ENCODE measurements at places on chromosomes 5 and 9.

GRCh38 chr5:154543380-154543779 lies 65.4 kb upstream of the HAND1 start:
- DNase-seq: no peak

DNA sequence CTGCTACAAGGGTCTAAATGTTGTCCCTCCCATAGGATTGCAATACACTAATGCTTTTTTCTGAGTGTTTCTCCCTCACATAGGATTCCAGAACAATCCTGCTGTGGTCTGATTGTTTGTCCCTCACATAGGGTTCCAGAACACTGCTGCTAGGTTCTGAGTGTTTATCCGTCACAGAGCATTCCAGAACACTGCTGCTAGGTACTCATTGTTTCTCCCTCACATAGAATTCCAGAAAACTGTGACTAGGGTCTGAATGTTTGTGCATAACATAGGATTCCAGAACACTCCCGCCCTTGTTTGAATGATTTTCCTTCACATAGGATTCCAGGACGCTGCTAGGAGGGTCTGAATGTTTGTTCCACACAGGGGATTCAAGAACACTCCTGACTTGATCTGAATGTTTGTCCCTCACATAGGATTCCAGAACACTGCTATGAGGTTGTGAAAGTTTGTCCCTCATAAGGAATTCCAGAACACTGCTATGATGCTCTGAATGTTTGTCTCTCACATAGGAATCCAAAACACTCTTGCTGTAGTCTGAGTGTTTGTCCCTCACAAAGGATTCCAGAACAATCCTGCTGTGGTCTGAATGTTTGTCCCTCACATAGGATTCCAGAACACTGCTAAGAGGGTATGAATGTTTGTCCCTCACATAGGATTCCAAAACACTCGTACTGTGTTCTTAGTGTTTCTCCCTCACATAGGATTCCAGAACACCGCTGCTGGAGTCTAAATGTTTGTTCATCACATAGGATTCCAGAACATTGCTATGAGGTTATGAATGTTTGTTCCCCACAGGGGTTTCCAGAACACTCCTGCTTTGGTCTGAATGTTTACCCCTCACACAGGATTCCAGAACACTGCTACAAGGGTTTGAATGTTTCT lies 213.5 kb downstream of the FOXD4L6 start:
- no peak for DNase-seq

DNA sequence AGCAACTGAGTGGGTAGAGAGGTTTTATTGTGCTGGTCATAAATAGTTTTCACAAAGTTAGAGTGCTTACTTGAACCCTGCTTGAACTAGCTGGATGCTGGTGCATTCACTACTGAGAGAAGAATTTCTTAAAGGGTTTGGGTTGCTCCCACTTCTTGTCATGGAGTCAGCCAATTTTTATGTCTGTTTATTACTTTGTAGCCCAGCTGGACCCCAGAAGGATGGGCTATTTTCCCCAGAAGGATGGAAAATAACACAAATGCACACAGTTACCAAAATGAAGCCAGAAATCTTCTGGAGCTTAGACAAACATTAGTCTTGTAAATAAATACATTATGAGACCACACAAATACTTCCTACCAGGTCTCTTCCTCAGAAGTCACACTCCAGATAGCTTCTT lies 480.8 kb upstream of the TNC start:
- DNase-seq: no peak

DNA sequence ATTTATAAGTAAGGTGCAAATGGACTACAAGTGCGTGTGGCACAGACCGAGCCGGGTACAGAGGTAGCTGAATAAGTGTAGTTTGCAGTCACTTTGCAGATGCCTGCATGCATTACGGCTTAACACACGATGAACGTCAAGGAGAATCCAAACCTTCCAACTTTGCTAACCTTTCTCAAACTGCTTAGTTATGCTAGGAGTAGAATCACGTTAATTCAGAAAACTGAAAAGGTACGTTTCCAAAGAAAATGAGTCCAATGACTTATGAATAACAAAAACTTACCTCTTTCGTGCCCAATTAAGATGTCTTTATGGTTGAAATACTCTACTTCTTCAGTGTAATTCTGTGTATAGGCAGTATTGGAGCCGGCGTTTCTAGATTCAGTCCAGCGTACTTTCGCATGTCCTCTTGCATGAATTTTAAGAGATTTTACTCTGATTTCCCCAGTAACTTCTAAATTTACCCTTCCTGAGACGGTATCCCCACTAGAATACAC lies 539 bp downstream of the ARRDC3 start:
- DNase-seq: no peak

DNA sequence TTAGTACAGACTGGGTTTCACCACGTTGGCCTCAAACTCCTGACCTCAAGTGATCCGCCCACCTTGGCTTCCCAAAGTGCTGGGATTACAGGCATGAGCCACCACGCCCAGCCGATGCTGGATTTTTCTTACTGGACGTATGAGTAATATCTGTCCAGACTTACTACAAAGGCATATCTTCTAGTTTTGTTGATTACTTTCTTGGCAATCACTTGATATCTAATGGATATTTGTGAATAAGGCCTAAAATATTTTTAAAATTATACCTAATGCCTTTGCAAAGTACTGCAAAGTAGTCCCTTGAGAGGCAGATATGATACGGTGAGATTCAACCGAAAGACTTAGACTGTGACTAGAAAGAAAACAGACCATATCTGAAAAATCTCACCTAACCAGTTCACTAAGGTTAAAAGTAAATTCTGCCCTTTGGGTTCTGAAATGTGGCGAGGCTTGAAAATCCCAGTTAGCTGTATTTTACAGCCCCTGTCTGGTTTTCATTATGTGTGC lies 152.1 kb downstream of the GNAQ start:
- no peak for DNase-seq

DNA sequence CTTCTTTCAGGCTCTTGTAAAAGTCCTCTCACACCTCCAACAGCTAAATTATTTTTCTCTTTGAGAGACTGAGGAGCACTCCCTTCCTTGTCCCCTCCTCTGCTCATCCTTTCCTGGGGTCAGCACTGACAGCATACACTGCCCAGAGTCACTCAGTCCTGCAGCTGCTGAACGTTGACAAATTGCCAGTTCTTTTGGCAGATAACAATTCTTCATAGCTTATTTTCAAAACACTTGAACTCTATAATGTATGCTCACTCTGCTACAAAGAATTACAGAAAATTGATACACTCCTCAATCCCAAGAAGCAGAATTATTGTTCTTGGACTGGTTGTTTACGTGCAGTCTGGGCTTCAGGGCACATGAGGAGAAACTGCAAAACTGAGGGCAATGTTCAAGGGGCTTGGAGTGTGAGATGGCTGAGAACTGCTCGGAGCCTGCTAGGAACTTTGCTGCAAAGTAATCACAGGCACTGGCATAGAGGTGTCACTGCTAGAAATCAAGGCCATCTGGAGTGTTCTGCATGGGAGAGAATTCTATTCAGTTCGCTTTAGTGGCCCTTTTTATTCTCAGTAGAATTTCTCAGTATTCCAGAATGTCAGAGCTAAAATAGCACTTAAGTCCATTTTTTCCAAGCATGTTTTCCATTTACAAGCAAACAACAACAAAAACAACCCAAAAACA lies 96.4 kb upstream of the SPOCK1 start:
- no peak for DNase-seq

- no peak for DNase-seq
Observed at GRCh38 chr5:1776831-1777230, 22.8 kb downstream of the MRPL36 start.

DNA sequence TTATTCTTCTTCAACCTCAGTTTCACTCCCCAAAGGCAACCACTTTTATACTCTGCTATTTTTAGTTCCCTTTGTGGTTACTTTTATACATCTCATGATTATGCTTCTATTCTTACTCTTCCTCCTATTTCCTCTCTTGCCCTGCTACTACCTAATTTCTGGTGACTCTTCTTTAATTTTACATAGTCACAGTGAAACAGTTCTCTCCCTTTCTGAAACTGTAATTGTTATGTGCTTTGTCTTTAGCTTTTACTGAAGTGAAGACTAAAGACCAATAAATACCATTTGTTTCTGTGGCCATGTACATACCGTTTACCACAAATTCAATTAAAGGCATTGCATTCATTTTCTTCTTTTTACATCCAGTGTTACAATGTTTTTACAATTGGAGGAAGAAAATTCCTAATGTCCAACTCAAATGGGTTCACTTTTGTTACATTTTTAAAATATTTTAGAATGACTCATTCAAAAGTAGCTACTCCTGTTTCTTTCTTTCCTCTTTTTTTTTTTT lies 410.6 kb downstream of the PSAT1 start:
- DNase-seq: no peak

- no peak for DNase-seq
Observed at GRCh38 chr9:91150998-91151717, 210.6 kb downstream of the AUH start.

DNA sequence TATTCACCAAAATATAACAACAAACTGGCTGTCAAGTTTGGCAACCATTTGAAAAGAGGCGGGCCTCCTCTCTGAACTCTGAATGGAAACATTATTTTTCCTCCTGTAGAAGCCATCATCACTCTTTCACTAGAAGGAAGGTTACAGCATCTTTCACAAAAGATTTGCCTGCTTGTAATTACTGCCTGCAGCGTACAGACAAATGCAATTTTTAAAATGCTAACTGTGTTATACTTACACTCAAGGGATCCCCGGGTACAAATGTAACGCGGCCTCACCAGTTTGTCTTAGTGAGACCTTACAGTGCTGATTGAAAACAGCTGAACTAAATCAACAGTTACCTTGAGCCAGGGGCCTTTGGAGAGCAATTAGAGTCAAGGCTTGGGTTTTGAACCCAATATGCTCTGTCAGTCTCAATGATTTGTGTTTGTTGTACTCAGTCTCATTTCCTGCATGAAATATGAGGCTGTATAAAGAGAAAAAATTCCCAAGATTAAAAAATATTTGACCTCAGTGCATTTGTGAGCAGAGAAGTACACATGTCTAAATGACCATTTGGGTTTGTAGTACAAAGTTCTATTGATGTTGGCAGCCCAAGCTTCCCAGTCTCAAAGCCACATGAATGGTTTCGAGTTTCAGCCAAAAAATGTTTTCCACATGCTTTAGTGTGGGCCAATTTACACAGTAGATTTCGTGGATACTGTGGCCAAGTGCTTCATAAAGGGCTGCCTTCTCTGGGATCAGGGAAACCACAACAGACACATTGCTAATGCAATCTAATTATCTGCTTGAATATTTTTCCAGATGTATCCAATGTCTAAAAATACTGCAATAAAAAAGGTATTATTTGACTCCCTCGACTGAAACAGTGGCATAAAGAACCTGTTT lies 500.0 kb downstream of the SPATA31D1 start:
- DNase-seq: no peak

DNA sequence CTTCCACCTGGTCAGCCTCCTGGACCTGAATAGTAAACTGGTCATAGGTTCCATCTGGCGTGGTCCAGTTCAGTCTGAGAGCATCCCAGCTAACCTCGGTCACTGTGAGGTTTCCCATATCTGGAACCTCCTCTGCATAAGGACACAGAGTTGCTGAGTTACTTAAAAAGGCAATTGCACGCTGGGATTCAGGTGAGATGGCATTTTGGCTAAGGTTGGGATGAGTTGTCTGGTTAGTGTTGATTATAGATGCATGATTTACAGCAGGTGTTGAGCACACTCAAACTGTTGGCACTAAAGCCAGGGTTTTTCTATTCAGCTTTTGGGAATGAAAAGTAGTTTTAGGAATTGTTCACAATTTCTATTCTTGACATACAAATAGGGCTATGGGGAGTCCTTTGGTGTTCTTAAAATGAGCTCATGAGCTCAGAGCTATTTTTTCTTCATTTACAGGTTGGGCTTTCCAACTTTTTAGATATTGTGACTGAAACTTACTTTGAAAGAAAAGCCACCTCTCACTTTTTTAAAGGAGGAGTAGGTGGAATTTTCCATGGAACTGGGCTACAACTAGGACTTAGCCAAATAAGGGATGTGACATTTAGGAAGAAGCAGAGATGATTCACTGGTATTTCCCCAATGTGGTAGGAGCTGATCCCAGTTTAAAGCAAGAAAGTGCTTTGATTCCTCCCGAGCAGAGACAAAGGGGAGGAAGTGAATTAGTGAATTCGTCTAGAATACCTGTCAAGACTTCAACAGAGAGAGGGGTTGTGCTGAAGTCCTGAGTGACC lies 54.7 kb downstream of the TNC start:
- no peak for DNase-seq

DNA sequence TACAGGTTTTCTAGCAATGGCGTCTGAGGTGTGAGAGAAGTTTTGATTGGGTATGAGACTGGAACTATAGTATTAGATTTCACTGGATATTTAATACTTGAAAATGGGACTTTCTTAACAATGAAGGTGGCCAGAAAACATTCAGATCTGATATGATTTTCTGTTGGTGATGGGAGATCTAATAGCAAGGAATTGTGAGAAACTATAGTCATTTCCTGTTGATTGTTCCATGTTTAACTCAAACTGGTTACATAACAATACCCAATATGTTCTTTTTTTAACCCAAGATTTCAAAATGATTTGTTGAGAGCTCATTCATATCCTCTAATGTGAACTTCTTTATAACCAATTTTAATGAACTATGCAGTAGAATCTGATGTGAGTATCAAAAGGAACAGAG lies 793.2 kb upstream of the RGMB start:
- DNase-seq: no peak

GRCh38 chr5:156835905-156836304 lies 14.2 kb upstream of the PPP1R2B start:
- DNase-seq: no peak

- DNase-seq: no peak
Observed at GRCh38 chr5:93359296-93359959, 221.6 kb downstream of the NR2F1-AS1 start.

- no peak for DNase-seq
Observed at GRCh38 chr5:144711172-144711571, 540.5 kb downstream of the KCTD16 start.

GRCh38 chr9:91825422-91825821 lies 124.6 kb downstream of the ROR2 start:
- DNase-seq: no peak

DNA sequence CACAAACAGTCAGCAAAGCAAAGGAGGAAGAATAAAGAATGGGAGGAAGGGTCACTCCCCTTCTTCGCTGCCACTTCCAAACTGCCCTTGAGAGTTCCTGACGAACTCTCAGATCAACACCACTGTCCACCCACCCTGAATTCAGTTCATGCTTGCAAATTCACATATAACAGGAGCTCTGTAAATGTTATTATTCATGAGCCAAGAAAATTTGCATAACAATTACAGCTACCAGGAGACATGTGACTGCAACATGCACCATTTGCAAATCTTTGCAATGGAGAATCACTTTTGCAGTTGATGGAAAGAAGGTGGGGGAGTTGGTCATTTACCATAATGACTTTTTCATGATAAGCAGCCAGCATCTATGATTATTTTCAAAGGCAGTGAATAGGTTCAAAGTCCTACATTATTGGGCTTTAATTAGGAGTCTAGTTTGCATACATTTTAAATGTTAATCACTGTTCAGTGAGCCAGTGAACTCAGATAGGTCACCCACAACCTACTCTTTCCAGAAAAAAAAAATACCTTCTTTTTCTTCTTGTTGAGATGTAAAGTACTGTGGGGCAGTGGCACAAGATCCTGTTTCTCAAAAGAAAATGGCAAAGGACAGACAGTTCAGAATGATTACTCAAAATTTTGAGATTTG lies 149.7 kb downstream of the CAAP1 start:
- no peak for DNase-seq

- DNase-seq: no peak
Observed at GRCh38 chr5:138408023-138408422, 30.8 kb upstream of the REEP2 start.

Measured in NCI-H1417 treated with DMSO at 0.1 percent for 48 hours (cell line).